ENCODE measurements at places on chromosomes 7 and 10. TPM values are rescaled to one million over a fixed set of nuclear protein-coding genes. Genes with fewer than 3 reads are reported as not detected.

The WNT16 gene
- total RNA-seq, result 0.18 TPM

DNA sequence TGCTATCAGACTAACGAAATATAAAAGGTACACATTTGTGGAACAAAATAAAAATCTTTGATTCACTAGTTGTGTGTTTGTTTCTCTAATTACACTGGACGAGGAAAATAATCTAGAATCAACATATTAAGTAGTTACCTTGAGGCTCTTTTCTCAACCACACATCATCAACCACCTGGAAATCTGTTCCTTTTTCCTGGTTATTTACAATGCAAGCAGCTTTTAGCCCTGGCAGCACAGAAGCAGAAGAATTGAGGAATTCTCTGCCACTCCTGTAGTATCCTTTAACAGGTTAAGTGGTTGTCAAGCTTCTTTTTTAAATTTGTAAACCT is 23.7 kb downstream of the NUP42 start:
- no peaks in the 10 kb centered on the region for H3K4me1 ChIP-seq
- no peak overlapping the region for H3K27ac ChIP-seq
- H3K36me3 ChIP-seq, result no peaks in the 10 kb centered on the region
- H3K4me3 ChIP-seq, result no peak overlapping the region
- no peaks in the 10 kb centered on the region for H3K27me3 ChIP-seq
- DNase-seq, result no peak

The PON3 gene
- total RNA-seq, result 6.2 TPM

DNA sequence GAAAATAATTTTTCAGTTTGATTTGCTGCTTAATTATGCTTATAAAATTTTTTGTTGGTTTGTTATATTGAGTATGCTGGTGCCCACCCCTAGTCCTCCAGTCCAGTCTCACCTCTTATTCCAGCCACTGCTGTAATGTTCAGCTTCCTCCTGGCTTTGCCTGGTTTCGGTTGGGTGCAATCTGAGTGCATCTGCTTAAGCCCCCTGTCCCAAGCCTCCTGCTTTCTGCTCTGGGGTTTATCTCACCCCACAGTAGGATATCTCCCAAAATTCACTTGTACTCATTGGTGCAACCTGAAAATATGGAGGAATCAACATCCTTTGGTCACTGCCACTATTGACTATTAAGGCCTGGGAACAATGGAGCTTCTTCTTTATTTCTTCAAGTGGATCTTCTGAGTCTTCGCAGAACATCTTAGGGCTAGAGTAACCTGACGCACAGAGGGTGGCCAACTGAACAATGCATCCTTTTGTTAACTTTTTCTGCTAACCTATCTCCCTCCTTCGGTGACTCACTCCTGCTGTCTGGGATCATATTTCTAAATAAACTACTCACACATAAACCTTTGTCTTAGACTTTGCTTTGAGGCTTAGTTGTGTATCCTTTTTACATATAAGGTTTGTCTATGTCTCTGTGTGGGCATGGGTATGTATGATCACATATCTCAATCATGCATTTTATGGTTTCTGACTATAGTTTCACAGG is 19.1 kb upstream of the SOSTDC1 start:
- no peak overlapping the region for H3K27ac ChIP-seq
- no peaks in the 10 kb centered on the region for H3K27me3 ChIP-seq
- DNase-seq, result no peak
- no peaks in the 10 kb centered on the region for H3K36me3 ChIP-seq
- H3K4me1 ChIP-seq, result no peaks in the 10 kb centered on the region
- H3K4me3 ChIP-seq, result no peak overlapping the region

The ATP6V0A4 gene
- total RNA-seq, result not detected

The CPXM2 gene
- 8.0 TPM for total RNA-seq

DNA sequence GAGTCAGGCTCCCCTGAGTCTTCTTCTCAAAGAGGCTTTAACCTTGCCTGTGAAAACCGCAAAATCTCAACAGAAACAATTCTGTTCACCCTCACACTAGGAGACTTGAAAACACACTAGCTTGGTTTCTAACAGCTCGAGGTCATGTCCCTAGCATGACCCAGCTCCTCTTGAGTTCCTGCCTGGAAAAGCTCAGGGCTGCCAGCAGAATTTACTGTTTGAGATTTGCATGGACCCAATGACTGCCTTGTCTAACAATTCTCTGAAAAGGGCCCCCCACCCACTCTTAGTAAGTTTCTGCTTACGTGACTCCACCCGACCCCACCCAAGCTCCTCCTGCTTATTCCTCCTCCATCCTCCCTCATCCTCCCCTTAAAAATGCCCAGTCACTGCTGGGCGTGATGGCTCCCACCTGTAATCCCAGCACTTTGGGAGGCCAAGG is 85.1 kb upstream of the KMT2C start:
- DNase-seq, result no peak
- H3K4me3 ChIP-seq, result no peak overlapping the region
- no peaks in the 10 kb centered on the region for H3K27me3 ChIP-seq
- no peaks in the 10 kb centered on the region for H3K36me3 ChIP-seq
- no peak overlapping the region for H3K27ac ChIP-seq

DNA sequence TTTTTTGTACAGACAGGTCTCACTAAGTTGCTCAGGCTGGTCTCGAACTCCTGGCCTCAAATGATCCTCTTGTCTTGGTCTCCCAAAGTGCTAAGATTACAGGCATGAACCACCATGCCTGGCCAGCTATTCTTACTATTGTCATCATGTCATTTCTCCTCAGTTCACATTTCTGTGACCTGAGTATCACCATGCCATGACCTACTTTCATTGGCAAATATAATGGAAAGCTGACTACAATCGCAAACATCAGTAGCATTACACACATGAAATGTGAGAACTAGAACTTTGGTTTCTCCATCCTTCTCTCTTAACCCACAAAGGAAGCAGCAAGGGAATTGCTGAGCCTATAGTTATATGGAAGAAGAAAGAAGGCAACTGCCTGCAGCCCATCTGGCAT is 26.0 kb upstream of the WIPF3 start:
- no peak overlapping the region for H3K4me3 ChIP-seq
- no peak overlapping the region for H3K27ac ChIP-seq
- no peaks in the 10 kb centered on the region for H3K36me3 ChIP-seq
- no peaks in the 10 kb centered on the region for H3K4me1 ChIP-seq
- no peak for DNase-seq

Measured in ovary (tissue), 10 donors.